ENCODE measurements at places on chromosomes 16 and 17.

DNA sequence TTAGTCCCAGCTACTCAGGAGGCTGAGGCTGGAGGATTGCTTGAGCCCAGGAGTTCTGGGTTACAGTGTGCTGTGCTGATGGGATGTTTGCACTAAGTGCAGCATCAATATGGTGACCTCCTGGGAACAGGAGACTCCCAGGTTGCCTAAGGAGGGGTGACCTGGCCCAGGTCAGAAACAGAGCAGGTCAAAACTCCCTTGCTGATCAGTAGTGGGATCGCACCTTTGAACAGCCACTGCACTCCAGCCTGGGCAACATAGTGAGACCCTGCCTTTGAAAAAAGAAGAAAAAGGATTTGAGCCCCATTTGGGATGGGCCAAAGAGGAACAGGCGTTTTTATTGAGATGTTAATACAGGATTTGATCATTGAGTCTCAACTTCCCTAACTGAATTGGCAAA is 30.6 kb downstream of the CLUH start:
- DNase-seq, result no peak

- DNase-seq, result no peak
Measured at GRCh38 chr17:28912281-28912937, 9.5 kb upstream of the DHRS13 start.

GRCh38 chr17:13646411-13646810 is 44.7 kb upstream of the HS3ST3A1 start:
- DNase-seq, result no peak

GRCh38 chr17:38464251-38464722 is 36.0 kb downstream of the ARHGAP23 start:
- DNase-seq, result no peak
